IMR-90 (cell line): ENCODE measurements at places on chromosomes 7 and 10.

GRCh38 chr10:13001041-13001886 is at the start of gene CCDC3:
Gene CCDC3 (minus strand): TSS chr10:13001713. CDS start chr10:13001570, 143 bp downstream.
- DNase-seq, result no peak

GRCh38 chr7:114759347-114760062 is 162.4 kb upstream of the MDFIC start:
- peak; percentile 0 for DNase-seq

- peak; percentile 56 for DNase-seq
Measured at GRCh38 chr10:46787321-46787615, 124.0 kb upstream of the PTPN20 start.

DNA sequence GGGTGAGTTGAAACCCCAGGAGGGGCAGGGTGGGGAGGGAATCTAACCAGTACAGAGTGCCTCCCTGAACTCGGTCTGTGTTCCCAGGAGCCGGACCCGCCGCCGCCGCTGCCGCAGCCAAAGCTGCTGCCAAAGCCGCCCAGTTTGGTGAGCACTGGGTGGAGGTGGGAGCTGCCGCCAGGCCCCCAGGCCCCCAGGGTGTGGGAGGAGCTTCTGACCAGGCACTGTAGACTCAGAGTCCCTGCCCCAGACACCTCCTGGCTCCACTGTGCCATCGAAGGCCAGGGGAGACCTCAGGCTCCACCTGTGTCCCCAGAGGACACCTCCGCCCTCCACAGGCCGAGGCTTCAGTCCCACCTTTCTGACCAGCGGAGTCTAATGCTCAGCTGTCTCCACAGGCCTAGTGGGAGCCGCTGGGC is 20.4 kb upstream of the LIMK1 start:
- DNase-seq, result no peak

GRCh38 chr7:115040495-115040894 is 118.6 kb downstream of the MDFIC start:
- no peak for DNase-seq

GRCh38 chr7:8365499-8366110 is 67.8 kb upstream of the NXPH1 start:
- no peak for DNase-seq

DNA sequence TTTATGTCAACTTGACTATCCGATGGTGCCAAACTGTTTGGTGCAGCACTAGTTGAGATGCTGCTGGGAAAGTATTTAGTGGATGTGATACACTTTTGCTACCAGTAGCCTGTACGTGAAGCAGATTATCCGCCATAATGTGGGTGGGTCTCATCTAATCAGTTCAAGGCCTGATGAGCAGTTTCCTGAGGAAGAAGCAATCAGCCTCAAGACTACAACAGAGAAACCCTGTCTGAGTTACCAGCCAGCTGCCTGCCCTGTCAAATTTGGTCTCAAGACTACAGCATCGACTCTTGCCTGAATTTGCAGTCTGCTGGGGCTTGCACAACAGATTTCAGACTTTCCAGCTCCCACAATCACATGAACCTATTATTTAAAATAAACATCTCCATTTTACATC is 10.9 kb upstream of the RBP3 start:
- no peak for DNase-seq
